Esophagus (tissue), 2 donors: ENCODE measurements at places on chromosomes 12 and 14. TPM values are rescaled to one million over a fixed set of nuclear protein-coding genes. Genes with fewer than 3 reads are reported as not detected.

Gene MMP17
- polyA plus RNA-seq, result 2.0 TPM

Gene PRH2
- polyA plus RNA-seq, result not detected

Gene NEUROD4
- polyA plus RNA-seq, result not detected

Gene LPAR5
- 19.3 TPM for polyA plus RNA-seq

Gene CCDC38
- not detected for polyA plus RNA-seq

Gene MEG3
- 9.7 TPM for polyA plus RNA-seq
